GM04504 (cell line): ENCODE measurements at places on chromosomes 5 and 9.

- no peak for DNase-seq
These were observed 184.4 kb upstream of the IER5L start for GRCh38 chr9:129362287-129363000.

DNA sequence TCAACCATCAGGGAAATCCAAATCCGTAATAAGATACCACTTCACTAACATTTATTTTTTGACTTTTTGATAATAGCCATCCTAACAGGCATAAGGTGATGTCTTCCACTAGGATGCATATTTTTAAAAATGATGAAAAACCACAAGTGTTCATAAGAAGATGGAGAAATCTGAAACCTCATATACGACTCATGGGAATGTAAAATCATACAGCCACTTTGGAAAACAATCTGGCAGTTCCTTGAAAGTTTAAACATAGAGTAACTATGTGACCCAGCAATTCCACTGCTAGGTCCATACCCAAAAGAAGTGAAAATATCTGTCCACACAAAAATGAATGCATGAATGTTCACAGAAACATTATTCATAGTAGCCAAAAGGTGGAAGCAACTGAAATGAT, 431.0 kb downstream of the ENC1 start:
- DNase-seq = no peak

DNA sequence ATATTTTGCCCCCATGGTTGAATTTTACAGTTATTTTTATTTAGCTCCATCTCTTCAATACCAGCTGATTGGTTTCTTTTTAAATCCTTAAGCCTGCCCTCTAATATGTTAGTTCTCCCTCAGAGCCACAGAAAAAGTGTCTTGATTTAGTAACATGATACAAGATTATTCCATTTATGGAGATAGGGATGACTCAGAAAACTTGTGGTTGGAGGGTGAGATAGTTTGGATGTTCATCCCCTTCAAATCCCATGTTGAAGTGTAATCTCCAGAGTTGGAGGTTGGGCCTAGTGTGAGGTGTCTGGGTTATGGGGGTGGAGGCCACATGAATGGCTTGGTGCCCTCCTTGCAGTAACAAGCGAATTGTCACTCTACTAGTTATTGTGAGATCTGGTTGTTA, 115.7 kb downstream of the FBXO38 start:
- DNase-seq = no peak

DNA sequence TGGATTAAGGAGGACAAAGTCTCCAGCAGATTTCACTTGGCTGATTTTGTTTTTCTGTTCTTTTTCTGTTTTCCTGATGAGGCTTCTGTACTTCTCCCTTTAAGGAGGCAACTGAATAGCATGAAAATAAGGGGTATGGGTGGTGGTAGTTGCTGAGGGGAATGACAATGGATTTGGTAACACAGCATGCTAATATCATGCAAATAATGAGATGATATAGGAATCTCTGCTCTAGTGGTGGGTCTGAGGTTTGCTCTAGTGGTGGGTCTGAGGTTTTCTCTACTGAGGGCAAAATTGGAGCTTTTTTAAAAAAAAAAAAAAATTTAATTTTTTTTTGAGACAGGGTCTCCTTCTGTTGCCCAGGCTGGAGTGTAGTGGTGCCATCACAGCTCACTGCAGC, 139.7 kb downstream of the C9orf152 start:
- no peak for DNase-seq

GRCh38 chr9:92726348-92726747, 38.3 kb downstream of the BICD2 start:
- DNase-seq = no peak

- no peak for DNase-seq
These were observed 154.1 kb upstream of the CD180 start for GRCh38 chr5:67350618-67351201.

- no peak for DNase-seq
These were observed 18.5 kb downstream of the MRPS27 start for GRCh38 chr5:72301557-72301956.

DNA sequence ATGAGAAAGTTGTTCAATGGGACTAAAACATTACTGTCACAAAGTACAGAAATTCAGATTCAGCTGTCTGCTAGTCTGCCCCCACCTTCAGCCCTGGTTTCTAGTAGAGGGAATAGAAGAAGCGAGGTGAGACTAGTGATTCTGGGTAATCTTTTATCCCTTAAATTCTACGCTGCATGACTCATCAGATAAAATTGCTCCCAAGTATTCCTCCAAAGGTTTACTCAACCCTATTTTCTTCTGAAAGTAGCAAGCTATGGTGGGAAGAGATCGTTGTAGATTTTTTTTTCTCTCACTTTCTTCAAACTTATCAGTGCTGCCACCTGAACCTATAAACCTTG, 318.9 kb upstream of the RIOK2 start:
- DNase-seq = no peak

DNA sequence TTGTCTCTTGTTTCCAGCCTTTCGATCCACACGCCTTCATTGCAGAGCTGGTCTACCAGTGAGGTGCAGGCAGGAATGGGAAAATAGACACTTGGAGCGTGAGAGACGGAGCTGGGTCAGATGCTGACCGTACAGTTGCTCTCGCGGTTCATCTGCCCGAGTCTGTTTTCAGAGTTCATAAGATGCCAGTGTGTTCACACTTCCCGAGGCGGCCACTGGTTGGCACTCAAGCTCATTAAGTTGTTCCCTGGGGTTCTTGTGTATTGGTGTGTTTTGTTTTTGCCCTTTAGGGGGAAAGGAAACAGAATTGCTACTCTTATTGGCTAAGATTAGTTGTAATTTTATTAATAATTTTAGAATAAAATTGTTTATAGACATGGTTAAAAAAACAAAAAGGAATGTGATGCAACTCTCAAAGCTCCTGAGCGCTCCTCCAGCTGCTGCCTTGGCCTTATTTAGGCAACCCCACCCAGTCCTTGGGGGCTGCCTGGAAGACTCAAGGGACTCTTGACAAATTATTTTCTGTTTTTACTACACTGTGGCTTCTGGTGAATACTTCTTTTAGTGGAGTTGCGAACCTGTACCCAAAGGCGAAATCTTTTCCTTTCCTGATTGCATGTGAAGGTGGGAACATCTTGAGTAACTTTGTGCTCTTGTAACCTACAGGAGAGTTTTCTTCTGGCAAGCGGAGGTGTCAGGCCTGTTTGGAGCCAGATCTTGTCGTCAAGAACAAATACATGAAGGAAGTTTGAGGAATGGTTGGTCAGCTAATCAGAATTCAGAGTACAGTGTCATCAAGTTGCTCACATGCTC, 146.1 kb downstream of the MAST4 start:
- DNase-seq = no peak
